Activated T-helper 1 cell treated with Interleukin-2 at 50 U/mL for 16 hours (primary cell): ENCODE measurements at places on chromosomes 5 and 9.

DNA sequence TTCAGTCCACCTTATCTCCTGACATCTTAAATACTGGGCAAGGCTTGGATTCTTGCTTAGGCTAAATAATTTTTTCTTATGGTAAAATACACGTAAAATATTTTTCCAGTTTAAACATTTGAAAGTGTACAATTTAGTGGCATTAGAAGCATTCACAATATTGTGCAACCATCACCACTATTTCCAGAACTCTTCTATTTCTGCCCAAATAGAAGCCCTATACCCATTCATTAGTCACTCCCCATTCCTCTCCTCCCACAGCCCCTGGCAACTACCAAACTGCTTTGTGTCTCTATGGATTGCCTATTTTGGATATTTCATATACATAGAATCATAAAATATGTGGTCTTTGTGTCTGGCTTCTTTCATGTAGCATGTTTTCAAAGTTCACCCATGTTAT is 57.6 kb downstream of the IL31RA start:
- DNase-seq: no peak

- no peak for DNase-seq
These were observed 1.5 kb upstream of the SLC6A3 start for GRCh38 chr5:1446602-1447343.

DNA sequence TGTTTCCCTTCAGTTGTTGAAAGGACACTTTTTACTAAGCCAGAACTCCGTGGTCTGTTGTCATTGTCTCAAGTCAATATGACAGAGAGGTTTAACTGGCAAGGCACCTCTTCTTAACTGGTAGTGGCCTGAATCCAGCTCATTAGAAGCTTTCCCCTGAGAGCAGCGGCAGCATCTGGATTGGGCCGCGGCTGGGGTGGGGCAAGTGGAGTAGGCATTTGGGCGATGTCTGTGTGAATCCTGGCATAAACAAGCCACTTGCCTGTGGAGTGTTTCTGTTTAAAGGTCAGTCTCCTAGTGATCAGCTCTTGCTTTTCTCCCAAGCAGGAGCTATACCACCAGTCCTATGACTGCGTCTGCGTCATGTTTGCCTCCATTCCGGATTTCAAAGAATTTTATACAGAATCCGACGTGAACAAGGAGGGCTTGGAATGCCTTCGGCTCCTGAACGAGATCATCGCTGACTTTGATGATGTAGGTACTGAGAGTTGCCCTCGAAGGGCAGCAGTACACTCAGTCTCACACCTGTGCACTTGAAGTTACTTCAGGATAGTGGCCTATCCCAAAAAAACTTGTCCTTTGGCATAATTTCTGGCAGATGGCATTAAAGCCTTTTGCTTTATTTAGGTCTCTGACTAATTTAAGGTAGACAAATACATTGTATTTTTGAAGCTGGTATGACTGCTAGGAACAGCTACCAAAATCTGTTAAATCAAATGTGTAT is 48.9 kb downstream of the CFAP90 start:
- DNase-seq: no peak

DNA sequence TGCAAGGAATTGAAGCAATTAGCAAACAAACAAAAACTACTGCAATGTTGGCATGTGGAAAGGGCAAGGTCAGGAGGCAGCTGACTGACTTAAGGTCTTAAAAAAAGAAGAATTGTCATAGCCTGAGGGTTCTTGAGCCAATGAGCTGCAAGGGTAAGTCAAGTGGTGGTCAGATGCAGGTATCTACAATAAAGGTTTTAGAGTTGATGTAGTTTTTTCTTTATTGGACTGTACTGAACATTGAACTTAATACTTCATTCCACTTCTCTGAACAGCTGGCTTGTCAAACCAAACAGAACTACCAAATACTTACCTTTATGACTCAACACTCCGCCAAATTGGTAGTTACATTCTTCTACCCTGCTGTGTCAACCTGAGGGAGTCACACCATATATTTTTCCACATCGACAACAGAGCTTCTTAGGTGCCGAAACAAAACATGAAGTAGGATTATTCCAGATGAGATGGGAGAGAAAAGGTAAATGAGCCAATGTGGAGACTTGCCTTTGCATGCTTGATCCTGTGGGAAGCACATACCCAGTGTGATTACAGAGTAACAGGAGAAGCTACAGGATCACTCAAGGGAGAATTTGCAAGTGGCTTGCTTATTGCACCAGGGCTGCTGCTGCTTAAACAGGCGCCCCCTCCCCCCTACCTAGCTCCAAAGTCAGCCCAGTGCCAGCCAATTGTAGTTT is 35.3 kb downstream of the EQTN start:
- DNase-seq: no peak

DNA sequence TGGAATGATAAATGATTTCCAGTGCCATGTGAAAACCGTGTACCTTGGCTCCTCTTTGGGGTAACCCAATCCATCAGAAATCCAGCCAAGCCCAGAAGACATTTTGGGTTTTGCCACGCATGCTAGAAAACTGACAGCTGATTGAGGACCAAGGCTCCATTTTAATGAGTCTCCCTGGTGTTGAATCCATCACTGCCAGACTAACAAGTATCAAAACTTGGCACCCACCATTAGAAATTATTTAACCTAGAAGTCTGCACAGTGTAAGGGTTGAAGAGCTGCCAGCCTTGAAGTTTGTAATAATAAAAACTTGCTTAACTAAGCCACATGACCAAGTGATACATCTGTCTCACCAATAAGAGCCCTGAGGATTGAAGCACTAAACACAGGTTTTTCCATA is 369.9 kb downstream of the DNAH5 start:
- DNase-seq: no peak

GRCh38 chr5:39400713-39401578 is 23.8 kb downstream of the DAB2 start:
- DNase-seq: no peak

- no peak for DNase-seq
These were observed 117.4 kb upstream of the RORB start for GRCh38 chr9:74379718-74380117.

GRCh38 chr9:104836235-104836634 is 72.3 kb downstream of the NIPSNAP3B start:
- no peak for DNase-seq

DNA sequence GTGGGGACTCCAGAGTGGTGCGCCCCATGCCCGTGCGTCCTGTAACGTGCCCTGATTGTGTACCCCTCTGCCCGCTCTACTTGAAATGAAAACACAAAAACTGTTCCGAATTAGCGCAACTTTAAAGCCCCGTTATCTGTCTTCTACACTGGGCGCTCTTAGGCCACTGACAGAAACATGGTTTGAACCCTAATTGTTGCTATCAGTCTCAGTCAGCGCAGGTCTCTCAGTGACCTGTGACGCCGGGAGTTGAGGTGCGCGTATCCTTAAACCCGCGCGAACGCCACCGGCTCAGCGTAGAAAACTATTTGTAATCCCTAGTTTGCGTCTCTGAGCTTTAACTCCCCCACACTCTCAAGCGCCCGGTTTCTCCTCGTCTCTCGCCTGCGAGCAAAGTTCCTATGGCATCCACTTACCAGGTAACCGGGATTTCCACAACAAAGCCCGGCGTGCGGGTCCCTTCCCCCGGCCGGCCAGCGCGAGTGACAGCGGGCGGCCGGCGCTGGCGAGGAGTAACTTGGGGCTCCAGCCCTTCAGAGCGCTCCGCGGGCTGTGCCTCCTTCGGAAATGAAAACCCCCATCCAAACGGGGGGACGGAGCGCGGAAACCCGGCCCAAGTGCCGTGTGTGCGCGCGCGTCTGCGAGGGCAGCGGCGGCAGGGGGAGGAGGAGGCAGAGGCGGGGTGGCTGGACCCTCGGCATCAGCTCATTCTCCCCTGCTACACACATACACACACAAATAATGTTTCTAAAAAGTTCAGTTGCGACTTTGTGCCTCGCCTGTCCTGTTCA is 668 bp downstream of the GLIS3 start:
- no peak for DNase-seq

DNA sequence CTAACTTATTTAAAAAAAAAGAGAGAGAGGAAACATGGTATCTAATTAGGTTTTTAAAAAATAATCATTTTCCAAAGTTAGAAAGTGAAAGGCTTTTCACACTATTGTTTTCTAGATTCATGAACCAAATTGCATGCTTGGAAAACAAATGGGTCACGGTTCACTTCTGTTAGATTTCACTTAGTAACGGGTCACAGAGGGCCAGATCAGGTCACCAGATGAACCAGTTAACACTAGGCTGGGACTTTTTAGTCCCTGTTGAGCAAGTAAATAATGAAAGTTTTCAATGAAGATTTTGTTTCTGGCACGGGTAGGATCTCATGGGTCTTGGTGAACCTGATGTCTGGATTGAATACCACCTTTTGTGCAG is 207.2 kb upstream of the RFX3 start:
- no peak for DNase-seq

GRCh38 chr5:142014911-142015584 is 2.2 kb upstream of the GNPDA1 start:
- DNase-seq: no peak

GRCh38 chr9:26729187-26729586 is 163.4 kb downstream of the CAAP1 start:
- no peak for DNase-seq

- no peak for DNase-seq
These were observed 147.5 kb downstream of the CAVIN4 start for GRCh38 chr9:100725371-100725770.
